Cerebellar nuclear complex (tissue), 1 donor: ENCODE measurements at places on chromosomes 4 and X.

DNA sequence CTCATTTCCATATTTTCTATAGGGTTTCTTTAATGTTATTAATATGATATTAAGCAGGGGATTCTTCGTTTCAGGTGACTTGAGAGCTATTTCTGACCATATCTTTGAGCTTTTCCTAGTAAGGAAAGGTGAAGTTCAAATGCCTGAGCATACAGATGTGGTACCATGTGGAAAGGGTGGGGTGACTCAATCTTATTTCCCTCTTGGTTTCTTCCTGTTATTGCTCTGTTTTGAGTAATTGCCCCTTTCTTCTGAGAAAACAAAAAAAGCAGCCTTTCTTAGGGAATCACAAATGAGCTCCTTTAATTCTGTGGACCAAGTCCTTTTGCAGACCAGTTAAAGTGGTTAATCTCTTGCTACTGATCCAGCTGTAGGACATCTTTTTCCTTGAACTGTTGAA, 41.0 kb upstream of the AGA start:
- no peak for DNase-seq

GRCh38 chrX:122154019-122154418, 1030.1 kb upstream of the GRIA3 start:
- DNase-seq = no peak

DNA sequence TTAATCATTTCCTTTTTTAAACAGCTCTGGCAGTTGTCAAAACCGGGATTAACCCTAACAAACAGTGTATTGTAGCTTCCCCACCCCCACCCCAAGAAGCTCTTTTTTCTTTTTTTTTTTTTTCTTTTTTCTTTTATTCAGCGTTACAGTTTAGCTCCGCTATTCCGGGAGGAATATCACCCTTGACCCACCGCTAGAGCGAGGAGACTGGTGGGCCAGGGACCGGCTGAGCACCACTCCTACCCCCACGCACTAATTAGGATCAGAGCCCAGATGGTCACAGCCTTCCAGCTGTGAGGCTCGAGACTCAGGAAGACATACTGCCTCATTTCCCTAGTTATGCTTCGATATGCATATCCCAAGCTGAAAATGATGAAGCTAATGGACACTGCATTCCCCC, 2.0 kb downstream of the PARM1 start:
- no peak for DNase-seq

- DNase-seq = no peak
Observed at GRCh38 chr4:36218121-36218520, 26.2 kb downstream of the ARAP2 start.

GRCh38 chr4:55980725-55981124, 32.0 kb downstream of the CEP135 start:
- DNase-seq = no peak

GRCh38 chrX:57822818-57823217, 87.4 kb downstream of the ZXDA start:
- no peak for DNase-seq

DNA sequence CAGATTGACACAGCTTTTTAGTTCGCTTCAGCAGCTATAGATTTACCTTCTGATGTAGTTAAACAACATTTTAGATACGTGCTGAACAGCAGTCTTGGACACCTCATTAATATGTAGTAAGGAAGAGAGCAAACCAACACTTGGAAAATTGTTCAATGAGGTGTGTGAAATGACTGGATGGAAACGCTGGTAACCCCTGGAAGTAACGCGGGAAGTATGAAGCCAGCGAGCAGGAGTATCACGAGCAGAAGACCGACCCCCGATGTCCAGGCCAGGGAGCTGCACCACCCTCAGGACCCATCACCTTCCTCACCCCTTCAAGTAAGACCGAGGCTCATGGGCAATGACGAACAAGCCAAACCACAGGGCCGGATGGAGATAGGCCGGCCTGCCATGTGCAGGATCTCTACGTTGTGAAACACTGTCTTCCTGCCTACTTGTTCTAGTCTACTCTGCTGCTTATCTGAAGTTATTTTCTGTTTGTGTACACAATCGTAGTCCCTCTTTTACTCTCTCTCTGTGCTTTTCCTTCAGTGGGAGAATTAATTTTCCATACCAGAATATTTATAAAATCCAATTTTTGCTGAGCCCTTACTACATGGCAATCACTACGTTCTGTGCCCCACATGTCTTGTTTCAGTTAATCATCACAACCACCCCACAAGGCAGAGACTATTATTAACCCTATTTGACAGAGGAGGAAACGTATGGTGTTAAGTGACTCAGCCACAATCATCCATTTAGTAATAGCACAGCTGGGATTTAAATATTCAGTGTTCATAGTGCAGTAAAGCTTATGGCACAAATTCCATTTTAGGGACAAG, 221.7 kb downstream of the APBB2 start:
- no peak for DNase-seq

DNA sequence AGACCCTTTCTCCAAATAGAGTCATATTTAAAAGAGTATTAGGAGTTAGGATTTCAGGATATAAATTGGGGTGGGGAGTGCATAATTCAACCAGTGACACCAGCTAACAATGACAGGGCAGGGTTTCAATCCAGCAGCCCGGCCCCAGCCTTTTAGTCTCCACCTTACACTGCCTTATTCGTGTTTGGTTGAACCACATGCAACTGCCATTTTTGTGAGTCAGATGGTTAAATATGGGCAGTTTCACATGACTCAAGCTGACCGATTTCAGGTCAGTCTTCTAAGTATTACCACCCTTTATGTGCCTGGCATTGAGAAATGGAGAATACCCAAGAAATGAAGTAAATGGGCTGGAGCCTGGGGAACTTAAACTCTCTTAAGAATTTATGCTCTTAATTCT, 102.8 kb downstream of the STOX2 start:
- no peak for DNase-seq

- no peak for DNase-seq
Observed at GRCh38 chr4:186724058-186724863, 605 bp upstream of the FAT1 start.

DNA sequence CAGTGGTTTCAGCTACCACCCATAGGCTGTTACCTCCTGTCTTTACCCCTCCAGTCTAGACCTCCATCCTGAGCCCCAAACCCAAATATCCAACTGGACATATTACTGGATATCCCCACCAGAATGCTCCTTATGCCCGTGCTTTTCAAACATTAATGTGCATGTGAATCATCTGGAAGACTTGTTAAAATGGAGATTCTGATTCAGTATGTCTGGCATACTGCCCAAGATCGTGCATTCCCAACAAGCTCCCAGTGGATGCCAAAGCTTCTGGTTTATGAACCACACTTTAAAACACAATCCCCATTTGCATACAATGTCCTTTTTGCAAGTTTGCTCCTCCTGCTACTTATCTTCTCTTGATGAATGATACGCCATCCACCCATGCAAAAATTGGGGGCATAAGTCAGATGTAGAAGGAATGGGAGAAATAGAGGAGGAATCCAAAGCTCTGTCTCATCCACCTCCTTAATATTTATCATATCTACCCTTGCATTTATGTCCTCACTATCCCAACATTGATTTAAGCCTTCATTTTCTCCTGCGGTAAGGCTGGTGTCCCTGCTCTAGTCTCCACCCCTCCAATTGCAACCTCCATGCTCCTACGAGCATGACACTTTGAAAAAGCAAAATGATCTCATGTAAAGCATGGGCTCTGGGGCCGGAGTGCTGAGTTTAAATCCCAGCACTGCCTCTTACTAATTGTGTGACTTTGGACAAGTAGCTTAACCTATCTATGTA, 7.4 kb upstream of the PGRMC1 start:
- DNase-seq = no peak

- DNase-seq = no peak
Observed at GRCh38 chrX:154354516-154354915, 19.9 kb downstream of the FLNA start.

- no peak for DNase-seq
Observed at GRCh38 chr4:82680834-82681233, 117.8 kb downstream of the SCD5 start.

- DNase-seq = no peak
Observed at GRCh38 chr4:80140194-80140593, 57.1 kb upstream of the PRDM8 start.

DNA sequence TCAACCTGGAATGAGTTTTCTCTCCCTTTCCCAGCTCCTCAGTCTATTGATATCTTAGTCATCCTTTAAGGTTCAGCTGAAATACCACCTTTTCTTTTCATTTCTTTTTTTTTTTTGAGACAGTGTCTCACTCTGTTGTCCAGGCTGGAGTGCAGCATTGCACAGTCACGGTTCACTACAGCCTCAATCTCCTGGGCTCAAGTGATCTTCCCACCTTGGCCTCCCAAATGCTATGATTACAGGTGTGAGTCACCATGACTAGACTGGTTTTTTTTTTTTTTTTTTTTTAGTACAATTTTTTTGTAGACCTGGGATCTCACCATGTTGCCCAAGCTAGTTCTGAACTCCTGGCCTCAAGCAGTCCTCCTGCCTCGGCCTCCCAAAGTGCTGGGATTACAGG, 28.9 kb downstream of the AFF1 start:
- no peak for DNase-seq

DNA sequence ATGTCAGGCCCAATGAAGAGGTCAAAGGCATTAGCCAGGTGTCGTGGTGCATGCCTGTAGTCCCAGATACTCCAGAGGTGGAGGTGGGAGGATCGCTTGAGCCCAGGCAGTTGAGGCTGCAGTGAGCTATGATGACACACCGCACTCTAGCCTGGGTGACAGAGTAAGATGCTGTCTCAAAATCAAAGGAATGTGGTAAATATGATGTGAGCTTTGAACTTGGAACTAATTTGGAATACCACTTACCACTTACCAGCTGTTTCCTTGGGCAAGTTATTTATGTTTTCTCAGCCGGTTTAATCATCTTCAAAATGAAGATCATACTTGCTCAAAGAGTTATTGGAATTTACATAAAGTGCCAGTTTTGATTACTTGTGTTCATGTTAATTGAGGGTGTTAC, 23.8 kb upstream of the SEPSECS start:
- DNase-seq = no peak

DNA sequence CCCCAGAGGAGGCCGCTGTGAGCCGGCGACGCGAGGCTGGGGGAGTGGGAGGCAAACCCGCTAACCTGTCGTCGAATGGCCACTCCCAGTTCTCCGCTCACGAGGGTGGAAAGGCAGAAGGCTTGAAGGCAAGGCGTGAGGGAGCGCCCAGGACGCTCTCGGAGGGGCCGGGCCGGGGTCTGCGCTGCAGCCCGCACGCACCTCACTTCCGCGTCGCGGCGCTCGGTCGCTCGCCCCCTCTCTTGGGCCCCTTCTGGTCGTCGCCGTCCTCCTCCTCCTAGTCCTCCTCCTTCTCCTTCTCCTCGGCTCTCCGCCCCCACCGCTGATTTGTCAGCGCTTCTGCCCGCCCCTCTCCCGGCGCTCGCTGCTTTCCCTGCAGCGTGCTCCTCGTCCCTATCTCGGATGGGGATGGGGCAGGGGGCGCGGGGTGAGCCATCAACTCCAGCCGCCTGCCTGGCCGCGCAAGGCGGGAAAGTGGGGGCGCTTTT, at the start of gene SNCA:
TSS of gene SNCA (minus strand) at position 265 of the 488 bp plus-strand sequence. CDS start 1,494 bp downstream, outside the sequence.
- peak; percentile 35 for DNase-seq

DNA sequence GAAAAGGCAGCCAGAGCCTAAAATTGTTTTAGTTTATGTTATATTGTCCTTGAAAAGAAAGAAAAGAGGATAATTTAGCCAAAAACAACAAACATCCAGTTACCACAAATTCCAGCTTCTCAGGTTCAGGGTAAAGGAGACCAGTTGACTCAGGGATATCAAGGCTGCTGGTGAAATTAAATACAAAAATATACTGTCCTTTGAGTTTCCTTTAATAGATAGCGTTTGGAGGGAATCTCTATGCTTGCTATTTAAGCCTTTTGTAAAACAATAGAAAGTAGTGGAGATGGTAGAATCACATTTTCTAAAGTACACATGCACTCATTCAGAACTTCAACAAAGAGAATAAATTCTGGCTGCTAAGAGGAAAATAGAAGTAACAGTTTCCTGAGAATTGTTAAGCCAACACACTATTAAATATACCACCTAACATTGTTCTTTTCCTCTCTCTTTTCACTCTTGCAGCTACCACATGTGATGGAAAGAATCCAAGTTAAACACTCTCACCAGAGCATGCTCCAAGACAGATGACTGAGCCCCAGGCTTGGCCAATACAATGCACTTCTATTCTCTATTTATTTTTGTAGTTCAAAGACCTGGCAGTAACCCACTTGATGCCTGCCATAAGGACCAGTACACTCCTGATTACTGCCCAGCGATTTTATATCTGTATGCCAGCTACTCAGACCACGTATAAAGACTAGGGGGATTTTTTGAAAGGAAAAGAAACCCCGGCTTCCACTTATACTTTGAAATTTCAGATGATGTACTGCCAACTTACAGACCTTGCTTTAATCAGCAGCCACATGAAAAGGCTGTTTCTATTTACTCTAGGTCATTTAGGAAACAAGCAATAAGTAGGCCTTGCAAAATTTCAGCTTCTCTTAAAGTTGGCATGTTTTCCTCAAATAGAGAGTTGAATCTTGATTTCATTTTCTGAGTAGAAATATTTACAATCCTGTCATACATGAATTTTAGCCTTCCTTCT, 756.9 kb downstream of the FAT4 start:
- DNase-seq = no peak

DNA sequence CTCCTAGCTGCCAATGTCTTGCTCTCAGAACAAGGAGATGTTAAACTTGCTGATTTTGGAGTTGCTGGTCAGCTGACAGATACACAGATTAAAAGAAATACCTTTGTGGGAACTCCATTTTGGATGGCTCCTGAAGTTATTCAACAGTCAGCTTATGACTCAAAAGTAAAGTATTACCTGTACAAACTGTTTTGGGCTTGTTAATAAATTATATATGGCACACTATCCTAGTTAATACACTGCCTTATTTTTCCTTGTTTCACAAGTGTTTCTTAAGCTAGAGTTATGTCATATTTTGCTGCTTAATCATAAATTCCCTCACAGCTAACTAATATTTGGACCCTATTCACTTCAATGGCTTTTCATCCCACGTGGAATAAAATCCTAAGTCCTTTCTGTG, 45.3 kb downstream of the STK26 start:
- DNase-seq = no peak

GRCh38 chr4:1598206-1599025, 85.7 kb downstream of the FAM53A start:
- no peak for DNase-seq

DNA sequence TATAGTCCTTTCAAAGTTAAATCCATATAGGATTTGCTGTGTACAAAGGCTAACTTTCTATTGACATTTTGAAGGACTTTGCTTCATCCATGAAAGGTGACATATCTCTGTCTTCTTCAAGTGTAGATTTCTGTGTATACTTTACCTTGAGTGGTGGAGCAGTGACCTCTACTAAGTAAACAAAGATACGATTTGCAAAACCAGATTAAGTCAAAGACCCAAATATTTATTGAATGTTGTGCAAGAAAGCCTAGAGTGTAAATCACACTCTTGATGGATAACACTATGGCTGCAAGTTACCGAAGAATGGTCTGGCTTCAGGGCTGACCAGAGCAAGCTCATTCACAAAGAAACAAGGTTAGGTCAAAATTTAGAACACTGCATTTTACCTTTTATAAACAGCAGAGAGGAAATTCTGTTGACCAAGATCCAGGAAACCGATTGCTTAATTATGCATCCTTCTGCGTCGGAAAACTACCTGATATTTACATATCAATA, 5.4 kb upstream of the FGG start:
- DNase-seq = no peak

GRCh38 chr4:10129196-10130177, 12.9 kb upstream of the WDR1 start:
- no peak for DNase-seq
